ENCODE measurements at places on chromosomes 5 and 9.

- no peak for DNase-seq
Measured at GRCh38 chr5:140214831-140215230, 39.8 kb downstream of the CYSTM1 start.

DNA sequence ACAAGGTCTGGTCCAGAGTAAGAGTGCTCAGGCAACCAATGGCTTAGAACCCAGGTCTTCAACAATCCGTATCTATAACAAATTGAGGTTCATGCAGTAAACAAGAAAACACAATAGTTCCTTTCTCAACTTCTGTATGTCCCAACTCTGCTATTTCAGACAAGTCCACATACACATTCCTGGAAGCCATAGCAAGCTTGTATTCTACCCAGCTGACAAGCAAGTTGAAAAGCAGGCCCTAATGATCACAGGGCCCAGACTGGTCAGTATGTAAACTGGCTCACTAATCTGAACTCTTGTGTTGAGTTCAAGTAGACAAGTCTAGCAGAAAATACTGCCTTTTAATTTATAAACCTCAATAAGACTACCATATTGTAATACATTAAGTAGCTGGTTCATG lies 26.9 kb downstream of the FNIP1 start:
- no peak for DNase-seq

DNA sequence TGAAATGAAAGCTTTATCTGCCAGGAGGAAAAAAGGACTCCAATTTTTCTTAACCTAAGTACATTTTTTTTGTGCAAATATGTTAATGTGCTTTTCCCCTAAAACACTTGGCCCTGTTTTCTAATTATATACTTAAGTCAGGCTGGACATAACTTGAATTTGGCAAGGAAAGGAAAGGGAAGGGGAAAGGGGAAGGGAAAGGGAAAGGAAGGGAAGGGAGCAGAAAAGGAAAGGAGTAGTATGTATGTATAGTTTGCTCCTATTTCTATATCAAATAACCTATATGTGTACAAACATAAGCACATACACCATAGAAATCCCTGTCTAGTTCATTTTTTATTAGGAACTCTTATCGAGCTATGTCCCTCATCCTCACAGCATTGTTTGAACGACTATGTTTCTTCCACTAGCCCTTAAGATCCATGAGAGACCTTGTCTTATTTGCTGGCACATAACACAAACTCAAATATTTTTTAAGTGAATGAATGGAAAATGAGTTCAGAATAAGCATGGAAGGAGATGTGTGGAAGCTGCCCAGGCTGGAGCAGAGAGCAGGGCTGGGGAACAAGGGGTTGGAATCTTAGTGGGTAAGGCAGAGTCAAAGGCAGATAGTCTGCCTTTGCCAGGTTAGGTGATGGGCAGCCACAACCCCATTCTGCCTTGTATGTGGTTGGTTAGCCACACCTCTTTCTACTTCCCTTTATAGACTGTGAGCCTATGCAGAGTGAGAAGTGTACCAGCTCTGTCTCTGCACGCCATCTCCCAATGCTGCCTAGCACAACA lies 70.0 kb downstream of the KLHL3 start:
- peak; percentile 51 for DNase-seq

GRCh38 chr9:79694208-79694607 lies 122.4 kb downstream of the TLE4 start:
- DNase-seq = no peak

Data from activated CD4-positive, alpha-beta T cell treated with anti-CD3 and anti-CD28 coated beads, Interleukin-2, amount 50 U/mL, for 48 hours (primary cell).